Right forelimb (tissue), 1 donor: ENCODE measurements at places on chromosomes 2 and 18.
A peak's percentile ranks its signal among the peaks of the same experiment; 100 is the strongest.

- no peak for DNase-seq
Observed at GRCh38 chr2:52828112-52828511, 939.5 kb upstream of the CHAC2 start.

- DNase-seq, result no peak
Observed at GRCh38 chr18:22974707-22975106, 41.6 kb downstream of the RBBP8 start.

GRCh38 chr2:72191441-72191840 is 43.8 kb upstream of the CYP26B1 start:
- no peak for DNase-seq

DNA sequence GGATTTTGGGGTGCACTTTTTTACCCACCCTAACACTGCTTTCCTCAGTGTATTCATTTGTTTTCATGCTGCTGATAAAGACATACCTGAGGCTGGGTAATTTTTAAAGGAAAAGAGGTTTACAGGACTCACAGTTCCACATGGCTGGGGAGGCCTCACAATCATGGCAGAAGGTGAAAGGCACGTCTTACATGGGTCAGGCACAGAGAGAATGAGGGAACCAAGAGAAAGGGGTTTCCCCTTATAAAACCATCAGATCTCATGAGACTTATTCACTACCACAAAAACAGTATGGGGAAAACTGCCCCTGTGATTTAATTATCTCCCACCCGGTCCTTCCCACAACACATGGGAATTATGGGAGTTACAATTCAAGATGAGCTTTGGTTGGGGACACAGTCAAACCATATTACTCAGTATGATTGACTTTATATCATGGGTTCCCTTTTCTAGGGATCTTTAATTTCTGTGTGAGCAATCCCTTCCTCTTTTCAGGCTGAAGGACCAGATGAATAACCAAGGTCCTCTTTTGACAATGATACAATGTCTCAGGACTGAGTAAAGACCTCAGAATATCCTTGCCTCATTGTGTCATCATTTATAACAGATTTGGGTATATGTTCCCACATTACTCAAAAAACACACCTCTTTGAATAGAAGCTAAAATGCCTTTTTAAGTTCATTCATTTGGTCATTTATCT is 100.1 kb upstream of the TRIB2 start:
- DNase-seq, result no peak

DNA sequence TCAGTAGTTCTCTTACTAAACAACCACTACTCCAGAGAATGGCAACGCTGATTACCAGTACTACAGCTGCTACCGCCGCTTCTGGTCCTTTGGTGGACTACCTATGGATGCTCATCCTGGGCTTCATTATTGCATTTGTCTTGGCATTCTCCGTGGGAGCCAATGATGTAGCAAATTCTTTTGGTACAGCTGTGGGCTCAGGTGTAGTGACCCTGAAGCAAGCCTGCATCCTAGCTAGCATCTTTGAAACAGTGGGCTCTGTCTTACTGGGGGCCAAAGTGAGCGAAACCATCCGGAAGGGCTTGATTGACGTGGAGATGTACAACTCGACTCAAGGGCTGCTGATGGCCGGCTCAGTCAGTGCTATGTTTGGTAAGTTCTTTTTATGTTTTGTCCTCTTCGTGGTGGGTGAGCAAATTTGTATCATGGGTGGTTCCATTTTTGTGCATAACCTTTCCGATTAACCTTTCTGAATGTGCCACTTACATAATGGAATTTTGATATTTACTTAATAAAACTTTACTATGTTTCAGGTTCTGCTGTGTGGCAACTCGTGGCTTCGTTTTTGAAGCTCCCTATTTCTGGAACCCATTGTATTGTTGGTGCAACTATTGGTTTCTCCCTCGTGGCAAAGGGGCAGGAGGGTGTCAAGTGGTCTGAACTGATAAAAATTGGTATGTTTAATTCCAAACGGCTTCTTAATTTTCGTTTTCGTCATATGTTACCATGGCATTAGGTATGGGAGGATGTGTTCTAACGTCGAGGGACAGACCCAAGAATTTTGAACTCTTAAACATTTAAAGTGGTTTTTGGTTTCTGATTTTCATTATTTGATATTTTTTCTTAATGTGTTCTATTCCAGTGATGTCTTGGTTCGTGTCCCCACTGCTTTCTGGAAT is 1.3 kb downstream of the SLC20A1 start:
- no peak for DNase-seq

DNA sequence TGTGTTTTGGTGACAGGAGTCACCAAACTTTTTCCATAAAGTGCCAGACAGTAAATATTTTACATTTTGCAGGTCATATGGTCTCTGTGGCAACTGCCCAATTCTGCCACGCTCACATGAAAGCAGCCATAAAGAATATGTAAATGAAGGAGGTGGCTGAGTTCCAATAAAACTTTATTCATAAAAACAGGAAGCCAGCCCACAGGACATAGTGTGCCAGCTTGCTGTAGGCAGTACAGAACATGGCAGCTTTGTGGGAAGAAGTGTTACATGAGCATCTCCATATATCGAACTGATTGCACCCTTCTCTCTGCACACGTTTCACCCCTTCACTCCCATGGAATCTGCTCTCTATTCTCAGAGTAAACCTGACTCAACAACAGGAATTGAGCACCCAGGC is 10.2 kb downstream of the ASB18 start:
- no peak for DNase-seq

- no peak for DNase-seq
Observed at GRCh38 chr2:45750484-45750883, 99.0 kb downstream of the PRKCE start.

DNA sequence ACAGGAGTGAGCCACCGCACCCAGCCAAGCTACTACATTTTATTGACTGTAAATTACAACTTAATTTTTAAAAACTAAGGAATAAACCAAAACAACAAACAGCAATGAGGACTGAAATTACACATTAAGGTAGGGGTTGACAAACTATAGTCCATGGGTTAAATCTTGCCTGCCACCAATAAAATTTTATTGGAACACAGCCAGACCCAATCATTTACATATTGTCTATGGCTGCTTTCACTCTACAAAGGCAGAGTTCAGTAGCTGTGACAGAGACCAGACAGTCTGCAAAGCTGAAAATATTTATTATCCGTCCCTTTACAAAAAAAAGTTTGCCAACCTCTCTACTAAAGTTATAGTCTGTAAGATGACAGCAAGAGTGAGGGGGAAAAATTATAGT is 24.3 kb upstream of the UGP2 start:
- no peak for DNase-seq

DNA sequence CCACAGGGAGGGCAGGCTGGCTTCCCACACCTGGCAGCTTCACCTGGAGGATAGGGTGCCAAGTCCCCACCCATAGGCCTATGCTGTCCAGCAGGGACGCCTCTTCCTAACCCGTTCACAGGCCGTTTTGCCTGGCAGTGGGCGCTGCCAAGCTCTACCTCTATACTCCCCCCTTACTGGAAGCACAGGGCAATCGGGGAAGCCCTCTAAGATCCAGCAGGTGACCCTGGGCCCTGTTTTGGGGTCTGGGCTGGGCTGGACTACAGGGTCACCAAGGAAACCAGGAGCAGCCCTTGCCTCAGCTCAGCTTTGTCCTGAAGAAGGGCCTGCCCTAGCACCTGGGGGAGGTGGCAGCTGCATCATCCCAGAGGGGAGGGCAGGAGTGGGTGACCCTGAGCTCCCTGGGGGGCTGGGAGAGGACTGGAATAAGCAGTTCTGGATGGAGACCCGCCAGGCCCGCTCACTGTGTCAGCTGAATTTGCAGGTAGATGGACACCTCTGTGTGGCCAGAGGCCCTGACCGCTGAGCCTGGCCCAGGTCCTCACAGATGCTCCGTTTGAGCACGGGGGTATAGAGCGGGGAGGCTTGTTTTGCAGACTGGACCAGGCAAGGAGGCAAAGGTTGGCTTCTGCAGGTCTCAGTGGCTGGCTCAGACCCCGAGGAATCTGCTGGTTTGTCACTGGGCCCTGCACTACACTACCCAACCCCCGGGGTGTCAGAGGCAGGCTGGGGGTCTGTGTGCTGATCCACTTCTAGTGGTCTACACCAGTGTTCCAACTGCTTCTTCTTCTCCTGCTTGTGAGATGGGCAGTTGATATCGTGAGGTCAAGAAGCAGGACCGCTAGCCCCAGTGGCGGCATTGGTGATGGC is 163.1 kb downstream of the ASB1 start:
- peak; percentile 41 for DNase-seq

DNA sequence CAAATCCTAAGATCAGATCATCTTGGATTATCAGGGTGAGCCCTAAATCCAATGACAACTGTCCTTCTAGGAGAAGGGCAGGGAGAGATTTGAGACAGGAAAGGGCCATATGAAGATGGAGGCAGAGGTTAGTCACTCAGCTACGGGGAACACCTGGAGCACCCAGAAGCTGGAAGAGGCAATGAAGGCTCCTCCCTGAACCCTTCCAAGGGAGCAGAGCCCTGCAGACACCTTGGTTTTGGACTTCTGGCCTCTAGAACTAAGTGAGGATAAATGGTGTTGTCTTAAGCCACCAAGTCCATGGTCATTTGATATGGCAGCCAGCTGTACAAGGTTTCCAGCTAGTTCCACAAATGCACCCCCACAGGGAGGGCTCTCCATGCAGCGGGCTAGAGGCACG is 6.9 kb upstream of the PTPN2 start:
- DNase-seq, result no peak

DNA sequence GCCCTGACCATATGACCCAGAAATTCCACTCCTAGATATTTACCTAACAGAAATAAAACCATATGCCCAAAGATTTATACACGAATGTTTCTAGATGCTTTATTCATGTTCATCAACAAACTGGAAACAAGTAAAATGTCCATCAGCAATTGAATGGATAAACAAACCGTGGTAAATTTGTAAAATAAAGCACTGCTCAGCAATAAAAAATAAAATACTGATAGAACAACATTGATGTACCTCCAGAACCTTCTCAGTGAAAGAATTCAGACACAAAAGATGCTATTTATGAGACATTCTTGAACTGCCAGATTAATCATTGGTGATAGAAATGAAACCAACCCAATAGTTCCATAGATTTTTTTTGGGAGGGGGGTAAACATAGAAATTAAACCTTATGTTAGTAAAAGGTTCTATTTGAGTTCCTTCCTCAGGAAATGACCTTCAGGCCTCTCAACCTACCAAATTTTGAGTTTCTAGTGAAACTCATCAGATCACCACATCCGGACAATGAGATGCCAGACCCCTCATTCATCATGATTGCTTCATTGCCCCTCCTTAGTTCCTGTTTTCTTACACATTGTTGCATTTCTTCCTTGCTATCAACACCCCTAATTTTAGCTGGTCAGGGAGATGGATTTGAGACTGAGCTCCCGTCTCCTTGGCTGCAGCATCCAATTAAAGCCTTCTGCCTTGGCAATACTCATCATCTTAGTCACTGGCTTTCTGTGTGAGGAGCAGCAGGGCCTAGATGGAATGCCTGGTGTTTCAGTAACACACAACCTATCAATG is 203.5 kb downstream of the LPIN1 start:
- no peak for DNase-seq

- DNase-seq, result no peak
Observed at GRCh38 chr2:150376553-150377335, 110.7 kb downstream of the RND3 start.

DNA sequence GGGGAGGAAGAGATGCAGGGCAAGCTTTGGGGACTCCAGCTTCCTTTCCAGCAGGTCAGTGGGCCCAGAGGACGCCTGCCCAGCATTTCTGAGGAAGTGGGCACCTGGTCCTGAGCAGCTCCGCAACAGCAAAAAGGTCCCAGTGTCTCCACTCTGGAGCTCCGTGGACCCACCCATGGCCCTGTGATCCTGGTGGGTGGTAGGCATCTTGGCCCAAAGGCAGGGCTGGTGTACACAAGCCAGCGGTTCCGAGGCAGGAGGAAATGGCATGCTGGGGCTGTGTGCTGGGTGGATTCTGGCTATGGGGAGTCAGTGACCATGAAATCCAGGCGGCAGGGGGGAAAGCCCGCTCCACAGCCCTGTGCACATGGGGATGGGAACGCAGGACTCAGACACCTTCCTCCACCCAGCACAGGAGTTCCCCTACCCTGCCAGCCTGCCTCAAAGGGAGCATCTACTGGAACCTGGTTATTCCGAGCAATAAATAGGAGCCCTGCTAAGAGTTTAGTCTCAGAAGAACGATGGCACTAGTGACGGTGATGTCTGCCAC is 206.0 kb downstream of the GLI2 start:
- no peak for DNase-seq

- DNase-seq, result no peak
Observed at GRCh38 chr2:98242003-98242402, 104.3 kb upstream of the CNGA3 start.

DNA sequence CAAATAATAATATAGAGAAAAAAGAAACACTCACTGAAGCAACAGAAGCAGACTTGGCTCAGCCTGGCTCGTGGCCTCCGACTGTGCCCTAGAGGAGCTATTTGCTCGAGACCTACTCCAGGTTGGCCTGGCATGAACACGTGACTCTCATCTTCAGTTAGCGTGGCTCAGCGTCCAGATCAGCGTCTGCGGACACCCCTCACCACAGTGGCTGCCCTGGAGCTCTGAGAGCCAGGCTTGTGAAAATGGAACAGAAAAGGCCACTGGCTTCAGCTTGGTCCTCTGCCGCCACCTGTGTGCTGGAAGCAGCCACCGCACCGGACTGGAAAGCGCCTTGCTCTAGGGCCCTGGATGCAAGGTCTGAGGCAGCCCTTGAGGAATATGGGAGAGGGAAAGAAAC is 1184.0 kb upstream of the GYPC start:
- DNase-seq, result no peak

GRCh38 chr18:3604498-3605408 is 154.8 kb downstream of the TGIF1 start:
- DNase-seq, result peak; percentile 60

GRCh38 chr18:53534203-53534602 is 690.3 kb downstream of the MBD2 start:
- DNase-seq, result no peak

DNA sequence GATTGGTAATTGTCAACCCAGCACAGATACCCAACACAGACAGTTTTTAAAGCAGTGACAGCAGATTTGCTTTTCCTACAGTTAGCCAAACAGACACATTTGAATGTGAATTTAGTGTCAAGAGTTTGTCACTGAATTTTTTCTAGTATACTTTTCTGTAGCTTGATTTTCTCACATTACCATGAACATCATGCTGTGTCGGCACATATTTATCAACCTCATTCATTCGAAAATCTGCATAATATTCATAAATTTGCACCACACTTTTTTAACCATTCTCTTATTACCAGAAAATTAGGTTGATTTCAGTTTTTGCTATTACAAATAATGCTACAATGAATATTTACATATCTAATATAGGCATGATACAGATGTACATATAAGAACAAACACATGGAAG is 27.0 kb upstream of the DSG3 start:
- no peak for DNase-seq

DNA sequence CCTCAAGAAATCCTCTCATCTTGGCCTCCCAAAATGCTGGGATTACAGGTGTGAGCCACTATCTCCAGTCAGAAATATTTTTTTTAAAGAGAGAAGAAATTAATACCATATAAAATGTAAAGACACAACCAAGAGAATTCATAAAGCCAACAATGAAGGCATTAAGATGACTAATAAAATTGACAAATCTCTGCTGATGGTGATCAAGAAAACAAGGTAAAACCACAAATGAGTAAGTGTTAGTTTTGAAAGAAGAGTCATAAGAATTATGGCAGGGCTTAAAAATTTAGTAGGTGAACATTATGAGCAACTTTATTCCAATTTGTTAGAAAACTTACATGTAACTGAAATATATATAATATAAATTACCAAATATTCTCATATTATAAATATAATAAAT is 752.8 kb upstream of the CELF4 start:
- DNase-seq, result no peak

- DNase-seq, result no peak
Observed at GRCh38 chr2:30139131-30139870, 7.5 kb upstream of the YPEL5 start.

GRCh38 chr2:110816404-110817365 is 84.3 kb downstream of the ACOXL start:
- DNase-seq, result no peak
